ENCODE measurements at places on chromosomes 6 and 20.

DNA sequence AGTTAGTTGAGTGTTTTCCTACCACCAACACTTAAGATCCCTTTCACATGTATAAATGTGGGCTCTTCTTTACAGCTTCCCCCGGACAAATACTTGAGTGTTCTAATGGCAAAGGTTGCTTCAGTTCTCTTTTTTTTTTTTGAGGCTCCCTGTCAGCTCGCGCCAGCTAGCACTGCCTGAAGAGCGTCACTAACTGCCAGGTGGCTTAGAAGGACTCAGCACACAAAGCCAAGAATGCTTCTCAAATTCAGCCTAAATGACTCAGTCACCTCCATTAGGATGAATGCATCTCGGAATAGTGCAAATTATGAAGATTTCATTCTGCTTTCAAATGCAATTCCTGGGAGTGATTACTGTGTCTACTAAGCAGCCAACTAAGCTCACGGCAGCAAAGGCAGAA is 150.7 kb upstream of the BTBD3 start:
- DNase-seq = peak; percentile 12

GRCh38 chr20:41655962-41656618 is 37.9 kb upstream of the CHD6 start:
- no peak for DNase-seq

DNA sequence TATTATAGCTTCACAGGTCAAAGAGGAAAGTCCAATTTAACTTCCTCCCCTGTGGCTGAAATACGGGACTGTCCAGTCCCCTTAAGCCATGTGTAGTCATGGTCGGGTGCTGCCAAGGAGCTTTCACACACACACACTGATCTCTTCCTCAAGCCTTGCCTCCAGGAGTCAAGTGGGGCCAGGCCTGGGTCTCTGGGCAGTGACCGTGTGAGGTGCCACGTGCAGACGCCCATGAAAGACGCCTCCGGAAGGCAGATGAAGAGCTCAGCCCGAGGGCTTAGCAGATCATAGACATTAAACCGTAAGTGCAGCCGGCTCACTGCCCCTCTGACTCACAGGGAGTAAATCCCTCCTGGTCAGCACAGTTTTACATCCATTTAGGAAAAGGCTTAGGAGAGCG is 4.2 kb downstream of the GABRR2 start:
- DNase-seq = no peak

GRCh38 chr20:3245711-3246110 is 6.7 kb upstream of the SLC4A11 start:
- no peak for DNase-seq

DNA sequence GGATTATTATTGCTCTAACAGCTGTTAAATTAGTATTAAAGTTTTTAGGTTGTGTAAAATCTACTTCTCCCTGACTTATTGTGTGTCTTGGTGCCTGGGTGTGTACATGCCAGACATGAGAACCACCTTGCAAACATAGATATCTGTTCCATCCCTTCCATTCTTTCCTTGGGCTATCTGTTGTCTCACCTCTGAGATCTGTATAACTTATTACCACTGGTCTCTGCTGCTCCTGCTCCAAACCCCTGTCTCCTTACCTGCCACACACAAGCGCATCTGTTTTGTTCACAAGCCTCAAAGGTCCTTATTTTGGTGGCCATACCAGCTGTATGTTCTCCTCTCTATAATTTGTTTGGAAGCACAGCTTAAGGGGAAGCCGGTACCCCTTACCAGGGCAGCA is 2.5 kb downstream of the LRRC1 start:
- DNase-seq = no peak

DNA sequence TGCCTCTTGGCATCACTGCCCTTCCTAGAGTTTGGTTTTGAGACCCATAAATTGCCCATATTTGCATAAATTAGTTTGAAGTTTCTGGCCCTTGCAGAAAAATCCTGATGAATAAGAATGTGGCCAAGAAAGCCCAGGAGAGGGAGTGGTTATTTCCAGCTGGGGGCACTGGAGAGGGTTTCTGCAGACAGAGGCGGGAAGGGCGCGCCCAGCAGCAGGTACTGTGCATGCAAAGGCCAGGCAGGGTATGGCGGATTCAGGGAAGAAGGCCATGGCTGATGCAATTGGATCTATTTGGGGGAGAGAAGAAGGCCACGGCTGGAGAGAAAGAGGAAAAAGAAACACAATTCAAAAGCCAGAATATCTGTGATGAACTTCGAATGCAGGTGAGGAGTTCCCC is 48.2 kb upstream of the PXDC1 start:
- no peak for DNase-seq

- DNase-seq = no peak
Observed at GRCh38 chr6:111468329-111469012, 14.5 kb downstream of the REV3L start.

- no peak for DNase-seq
Observed at GRCh38 chr6:25370178-25371036, 91.2 kb downstream of the CARMIL1 start.

DNA sequence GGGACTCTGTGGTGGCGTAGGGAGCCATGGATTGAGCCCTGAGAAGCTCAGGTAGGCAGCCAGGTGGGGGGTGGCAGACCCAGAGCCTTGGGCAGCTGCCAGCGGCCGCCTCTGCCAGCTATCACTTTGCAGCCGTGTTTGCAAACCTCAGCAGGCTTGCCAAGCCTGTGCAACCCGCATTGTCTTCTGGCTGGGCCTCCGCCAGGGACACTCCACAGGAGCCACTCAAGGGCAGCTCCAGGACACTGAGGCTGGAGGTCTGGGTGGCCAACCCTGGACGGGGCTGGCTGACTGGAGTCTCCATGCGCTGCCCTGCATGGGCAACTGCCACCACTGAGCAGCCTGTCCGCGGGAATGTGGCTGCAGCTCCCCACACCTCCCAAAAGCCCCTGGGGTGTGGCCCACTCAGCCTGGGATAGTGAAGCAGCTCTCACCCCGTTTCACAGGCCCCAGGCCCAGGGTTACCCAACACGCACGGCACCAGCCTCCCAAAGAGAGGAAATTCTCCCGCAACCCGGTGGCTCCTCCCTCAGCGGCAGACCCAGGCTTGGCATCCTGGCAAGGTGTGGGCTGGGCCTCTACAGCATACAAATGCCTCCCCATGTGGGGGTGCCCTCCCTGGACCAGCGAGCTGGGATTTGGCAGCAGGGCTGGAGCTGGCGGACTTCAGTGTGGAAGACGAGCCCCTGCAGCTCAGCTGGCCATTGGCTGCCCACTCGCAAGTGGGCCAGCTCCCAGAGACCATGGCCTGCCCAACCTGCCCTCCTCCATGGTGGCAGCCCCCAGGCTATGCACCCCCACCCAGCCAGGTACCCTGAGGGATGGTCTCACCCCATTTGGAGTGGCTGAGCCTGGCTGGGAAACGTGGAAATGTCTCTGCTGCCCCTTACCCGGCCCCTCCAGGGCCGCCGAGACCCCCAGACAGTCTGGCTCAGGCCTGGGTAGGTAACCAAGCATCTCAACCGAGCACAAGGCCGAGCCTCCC is 2.9 kb downstream of the CHRNA4 start:
- no peak for DNase-seq

GRCh38 chr6:52972989-52973388 is 22.1 kb downstream of the GSTA4 start:
- no peak for DNase-seq

GRCh38 chr6:21240709-21241108 is 352.8 kb upstream of the SOX4 start:
- DNase-seq = no peak

DNA sequence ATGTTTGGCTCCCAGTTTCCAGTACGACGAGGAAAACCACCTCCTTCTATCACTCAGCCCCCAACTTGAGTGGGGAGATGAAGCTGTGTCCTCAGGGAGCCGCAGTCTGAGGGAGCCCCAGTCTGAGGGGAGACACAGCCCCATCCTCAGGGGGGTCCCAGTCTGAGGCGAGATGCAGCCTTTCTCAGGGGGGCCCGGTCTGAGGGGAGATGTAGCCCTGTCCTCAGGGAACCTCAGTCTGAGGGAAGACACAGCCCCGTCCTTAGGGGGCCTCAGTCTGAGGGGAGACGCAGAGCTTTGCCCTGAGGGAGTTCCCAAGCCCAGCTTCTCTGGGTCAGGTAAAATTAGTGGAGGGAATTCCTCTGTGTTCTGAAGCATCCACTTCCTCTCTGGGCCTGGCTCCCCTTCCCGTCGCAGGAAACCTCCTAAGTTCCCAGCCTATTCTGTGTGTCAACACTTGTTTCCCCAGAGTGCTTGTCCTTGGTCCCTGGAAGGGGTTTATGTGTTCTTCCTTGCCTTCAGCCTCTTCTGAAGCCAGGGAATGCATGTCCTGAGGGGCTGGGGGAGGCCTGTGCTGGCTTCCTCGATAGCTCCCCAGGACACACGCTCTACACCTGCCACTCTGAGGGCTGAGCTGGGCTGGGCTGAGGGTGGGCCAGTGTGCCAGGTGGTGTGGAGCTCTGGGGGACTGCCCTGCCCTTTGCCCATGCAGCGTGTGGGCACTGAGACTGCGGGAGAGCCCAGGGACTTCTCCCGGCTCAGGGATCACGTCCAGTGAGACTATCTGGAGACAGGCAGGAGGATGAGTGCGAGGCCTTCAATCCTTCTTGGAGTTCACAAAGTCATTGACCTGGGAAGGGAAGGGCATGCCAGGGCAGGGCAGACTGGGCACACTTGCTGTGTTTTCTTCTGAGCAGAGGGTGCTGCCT is 55.4 kb downstream of the VEGFA start:
- DNase-seq = no peak

DNA sequence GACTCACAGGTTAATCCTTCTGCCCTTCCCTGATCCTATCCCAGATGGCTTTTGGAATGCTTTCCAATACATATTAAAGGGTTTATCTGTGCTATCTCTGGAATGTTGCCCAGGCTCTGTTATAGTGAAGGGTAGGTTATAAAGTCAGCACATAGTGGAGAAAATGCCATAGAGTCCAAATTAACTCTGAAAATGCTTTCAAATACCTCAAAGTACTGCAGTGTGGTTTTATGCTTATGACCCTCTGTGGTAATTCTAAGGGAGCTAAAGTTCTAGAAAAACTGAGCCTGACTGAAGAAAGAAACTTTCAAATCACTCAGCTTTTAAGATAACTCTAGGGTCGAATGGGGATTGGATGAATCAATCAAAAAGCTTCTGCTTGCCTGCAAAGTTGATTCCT is 159.8 kb downstream of the PLCB1 start:
- DNase-seq = peak; percentile 87

DNA sequence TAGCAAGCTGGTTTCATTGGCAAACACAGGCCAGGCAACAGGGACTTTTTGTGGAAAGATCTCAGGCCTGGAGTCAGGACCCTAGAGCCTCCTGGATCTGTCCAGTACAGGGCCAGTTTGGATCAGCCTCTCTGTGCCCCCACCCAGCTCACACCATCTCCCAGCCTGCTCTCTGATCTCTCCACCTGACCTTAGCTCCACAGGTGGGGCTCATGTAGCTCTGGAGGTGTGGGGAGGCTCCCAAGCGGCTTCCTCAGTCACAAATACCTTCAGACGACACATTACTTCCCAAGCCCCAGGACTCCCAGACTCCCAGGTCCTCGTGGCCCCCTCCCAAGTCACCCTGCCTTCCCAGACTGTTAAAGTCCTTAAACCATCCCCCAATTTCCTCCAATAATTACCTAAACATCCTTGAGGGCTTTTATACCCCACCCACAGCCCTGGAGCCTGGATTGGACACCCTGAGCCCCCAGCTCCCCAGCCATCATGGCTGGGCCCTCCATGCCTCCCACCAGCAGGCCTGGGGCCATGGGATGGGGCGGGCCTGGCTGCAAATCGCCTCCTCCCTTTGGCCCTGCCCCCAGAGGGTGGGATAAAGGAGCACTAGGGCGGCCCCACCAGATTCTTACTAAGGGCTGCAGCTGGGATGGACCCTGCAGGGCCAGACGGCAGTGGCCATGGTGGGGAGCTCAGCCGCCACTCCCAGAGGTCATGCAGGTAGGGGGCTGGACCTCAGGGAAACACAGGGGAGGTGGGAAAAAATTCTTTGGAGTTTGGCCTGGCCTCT is 15.9 kb upstream of the FANCE start:
- no peak for DNase-seq

GRCh38 chr6:113854531-113855499 is 2.3 kb upstream of the MARCKS start:
- peak; percentile 90 for DNase-seq

DNA sequence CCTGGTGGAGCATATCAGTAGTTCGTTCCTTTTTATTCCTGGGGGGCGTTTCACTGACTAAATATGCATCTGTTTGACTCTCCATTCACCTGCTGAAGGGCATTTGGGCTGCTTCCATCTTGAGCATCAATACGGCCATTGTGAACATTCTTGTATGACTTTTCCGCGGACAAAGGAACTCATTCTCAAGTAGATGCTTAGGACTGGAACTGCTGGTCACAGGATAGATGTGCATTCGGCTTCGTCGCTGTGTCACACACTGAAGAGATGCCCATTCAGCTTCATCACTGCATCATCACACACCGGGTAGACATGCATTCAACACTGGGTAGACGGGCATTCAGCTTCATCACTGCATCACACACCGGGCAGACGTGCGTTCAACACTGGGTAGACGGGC is 95.3 kb downstream of the TAF4 start:
- no peak for DNase-seq

- DNase-seq = no peak
Observed at GRCh38 chr6:14591998-14592397, 474.4 kb downstream of the CD83 start.

- DNase-seq = no peak
Observed at GRCh38 chr6:160161647-160161986, 40.0 kb downstream of the SLC22A1 start.

DNA sequence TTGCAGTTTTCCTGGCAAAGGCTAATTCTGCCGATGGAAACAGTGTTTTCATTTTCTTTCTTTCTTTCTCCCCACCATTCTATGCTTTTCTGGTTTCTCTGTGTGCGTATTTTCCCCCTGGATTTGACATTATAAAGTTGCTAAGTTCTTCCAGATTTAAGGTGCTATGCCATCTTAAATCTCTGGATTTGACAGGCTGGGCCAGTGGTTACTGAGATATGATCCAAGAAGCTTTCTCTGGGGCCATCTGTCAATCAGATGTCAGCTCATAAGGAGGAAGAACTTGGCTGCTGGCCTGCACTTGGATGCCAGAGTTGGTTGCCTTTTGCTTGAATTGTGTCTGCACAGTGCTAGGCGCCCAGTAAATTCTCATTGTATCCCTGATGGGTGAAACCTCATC is 39.7 kb downstream of the SLC2A10 start:
- DNase-seq = no peak

GRCh38 chr6:21228876-21229460 is 364.6 kb upstream of the SOX4 start:
- DNase-seq = no peak

GRCh38 chr6:25017486-25017885 is 81.7 kb upstream of the RIPOR2 start:
- DNase-seq = no peak

- DNase-seq = no peak
Observed at GRCh38 chr6:34375833-34376232, 16.6 kb downstream of the NUDT3 start.

- no peak for DNase-seq
Observed at GRCh38 chr6:125363824-125364165, 62.0 kb upstream of the HDDC2 start.

DNA sequence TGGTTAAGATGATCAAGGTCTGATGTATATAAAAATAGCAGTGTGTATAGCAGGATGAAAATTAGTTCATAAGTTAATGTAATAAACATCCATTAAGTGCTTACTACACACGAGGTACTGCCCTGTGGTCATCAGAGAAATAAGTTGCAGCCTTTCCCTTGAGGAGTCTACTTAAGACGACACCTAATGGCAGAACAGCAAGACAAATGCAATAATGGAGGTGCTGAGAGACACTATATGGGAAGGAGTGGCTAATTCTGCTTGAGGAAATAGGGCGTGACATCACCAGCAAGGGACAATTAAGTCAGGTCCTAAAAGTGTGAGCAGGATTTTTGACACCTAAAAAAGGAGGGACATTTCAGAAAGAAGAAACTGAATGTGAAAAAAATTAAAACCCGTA is 75.2 kb downstream of the BACH2 start:
- DNase-seq = no peak

- no peak for DNase-seq
Observed at GRCh38 chr6:150299873-150300485, 68.8 kb upstream of the IYD start.
